ENCODE measurements at places on chromosomes 1 and 21. TPM values are rescaled to one million over a fixed set of nuclear protein-coding genes. Genes with fewer than 3 reads are reported as not detected.

GRCh38 chr1:245765230-245766000, 610.6 kb downstream of the KIF26B start:
- no peak for DNase-seq

DNA sequence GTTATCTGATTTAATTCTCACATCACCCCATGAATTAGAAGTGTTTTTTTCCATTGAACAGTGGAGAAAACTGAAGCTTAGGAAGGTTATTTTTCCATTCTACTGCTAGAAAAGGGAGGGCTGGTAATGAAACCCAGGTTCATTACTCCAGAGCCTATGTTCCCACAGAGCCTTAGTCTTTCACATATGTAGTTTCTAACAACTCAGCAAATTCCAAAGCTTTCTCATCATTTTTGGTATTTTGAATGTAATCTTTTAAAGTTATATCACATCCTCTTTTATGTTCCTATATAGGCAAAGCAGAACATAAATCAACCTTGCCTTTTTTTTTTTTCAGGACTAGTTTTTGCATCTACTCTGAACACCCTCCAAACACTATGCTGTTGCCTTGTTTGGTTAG, 131.9 kb upstream of the BEND5 start:
- no peak for DNase-seq

DNA sequence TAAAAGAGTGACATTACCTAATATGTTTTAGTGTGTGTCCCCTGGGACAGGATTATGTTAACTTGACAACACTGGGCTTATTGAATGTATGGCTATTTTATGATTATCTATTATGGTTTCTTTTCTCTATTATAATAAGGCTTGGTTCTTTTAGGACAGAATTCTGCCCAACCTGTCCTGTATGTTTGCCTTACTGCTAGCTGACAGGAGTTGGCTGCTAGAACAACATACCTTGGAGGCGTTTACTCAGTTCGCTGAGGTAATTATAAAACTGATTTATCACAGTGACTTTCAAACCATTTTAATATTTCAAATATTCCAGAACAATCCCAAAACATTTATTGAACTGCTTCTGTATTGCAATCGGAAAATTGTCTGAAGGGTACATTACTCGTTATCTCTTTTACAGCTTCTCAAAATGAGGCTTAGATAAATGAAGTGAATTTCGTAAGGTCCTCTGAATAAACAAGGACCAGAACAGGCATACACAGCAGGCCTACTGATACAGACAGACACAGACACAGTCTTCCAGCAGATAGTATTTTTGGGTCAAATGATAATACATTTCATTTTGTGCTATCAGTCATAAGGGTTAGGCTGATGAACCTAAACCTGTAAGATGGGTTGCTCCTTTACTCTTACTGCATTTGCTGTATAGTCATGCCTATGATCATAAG, 44.2 kb downstream of the SCYL3 start:
- DNase-seq = no peak

DNA sequence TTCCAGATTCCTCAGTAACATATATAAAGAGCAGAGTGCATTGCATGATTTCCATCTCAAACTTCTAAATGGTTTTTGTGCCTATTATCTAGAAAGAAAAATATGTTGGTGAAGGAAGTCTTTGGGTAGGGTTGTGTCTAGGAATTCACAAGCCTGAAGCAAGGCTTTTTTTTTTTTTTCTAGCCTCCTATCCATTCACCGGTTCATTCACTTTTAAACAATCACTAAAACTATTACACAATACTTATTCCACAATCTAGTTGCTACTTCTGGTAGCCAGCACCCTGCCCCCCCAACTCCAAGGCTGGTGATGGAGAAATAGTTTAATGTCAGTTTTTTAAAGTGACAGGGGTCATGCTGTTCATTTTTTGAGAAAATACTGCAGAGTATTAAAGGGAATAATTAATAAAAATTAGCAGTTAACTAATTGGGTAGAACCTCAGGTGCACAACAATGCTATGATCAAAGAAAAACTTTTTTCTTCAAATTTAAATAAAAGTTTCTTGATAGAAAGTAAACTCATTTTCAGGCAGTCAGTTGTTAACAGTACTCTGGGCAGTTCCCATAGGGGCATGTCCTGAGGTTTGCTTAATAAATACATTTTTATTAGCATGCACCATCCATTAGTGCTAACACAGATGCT, 10.9 kb downstream of the IRF2BP2 start:
- DNase-seq = peak; percentile 56

The CA14 gene
- 0.27 TPM for total RNA-seq

The TLR5 gene
- not detected for total RNA-seq

The TRABD2B gene
- not detected for total RNA-seq

All from transverse colon (tissue), 4 donors.